ENCODE measurements at places on chromosomes 12 and 14.

- no peak for DNase-seq
Measured at GRCh38 chr14:99146616-99147365, 125.2 kb downstream of the BCL11B start.

GRCh38 chr12:112684742-112685141, 106.8 kb upstream of the RPH3A start:
- no peak for DNase-seq

GRCh38 chr12:48956279-48957140, 777 bp downstream of the ARF3 start:
- no peak for DNase-seq

DNA sequence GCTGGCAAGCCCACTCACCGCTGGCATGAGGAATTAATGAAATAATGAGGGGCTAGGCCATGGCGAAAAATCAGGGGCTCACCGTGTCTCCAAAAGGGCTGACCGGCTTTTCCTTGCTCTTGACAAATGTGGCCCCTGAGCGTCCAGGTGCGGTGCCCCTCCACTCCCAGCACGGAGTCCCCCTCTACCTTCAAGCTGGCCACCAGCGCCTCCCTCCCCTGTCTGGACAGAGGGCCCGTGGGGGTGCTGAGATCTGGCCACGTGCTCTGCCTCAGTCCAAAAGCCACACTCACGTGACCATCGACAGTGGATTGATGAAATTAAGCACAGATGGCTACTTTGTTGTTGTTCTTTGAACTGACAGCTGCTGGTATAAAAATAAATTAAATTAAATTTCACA, 78.8 kb upstream of the BCL11B start:
- DNase-seq = no peak

- no peak for DNase-seq
Measured at GRCh38 chr12:116274551-116275375, 2.7 kb downstream of the MED13L start.

DNA sequence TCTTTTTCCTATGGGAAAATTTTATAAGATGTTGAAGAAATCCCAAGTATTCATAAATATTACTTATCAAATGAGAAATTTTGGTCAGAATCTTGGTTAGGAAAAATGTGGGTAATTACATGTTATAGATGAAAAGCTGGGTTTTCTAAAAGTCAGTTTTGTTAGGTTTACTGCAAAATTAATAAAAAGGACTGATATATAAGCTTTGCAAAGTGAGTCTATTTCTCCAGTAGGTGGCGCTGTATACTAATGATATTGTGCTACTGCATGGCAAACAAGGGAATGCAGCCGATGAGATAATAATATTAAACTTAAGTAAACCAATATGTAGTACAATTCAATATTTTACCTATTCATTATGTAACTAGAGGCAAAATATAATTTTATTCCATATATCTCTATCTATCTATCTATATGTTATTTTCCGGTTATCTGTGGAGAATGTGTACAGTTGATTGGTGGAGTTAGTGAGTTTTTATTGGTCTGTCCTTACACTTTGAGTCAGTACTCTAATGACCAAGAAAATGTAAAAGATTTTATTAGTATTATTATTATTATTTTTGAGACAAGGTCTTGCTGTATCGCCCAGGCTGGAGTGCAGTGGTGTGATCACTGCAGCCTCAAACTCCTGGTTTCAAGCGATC, 32.9 kb downstream of the MIPOL1 start:
- DNase-seq = no peak

GRCh38 chr12:85877459-85877858, 3.4 kb downstream of the NTS start:
- no peak for DNase-seq

GRCh38 chr12:31589904-31590641, 863 bp downstream of the DENND5B start:
- peak; percentile 75 for DNase-seq

- no peak for DNase-seq
Measured at GRCh38 chr12:80805106-80805505, 88.4 kb downstream of the MYF5 start.

GRCh38 chr12:50271724-50272247, 11.5 kb downstream of the LIMA1 start:
- no peak for DNase-seq

DNA sequence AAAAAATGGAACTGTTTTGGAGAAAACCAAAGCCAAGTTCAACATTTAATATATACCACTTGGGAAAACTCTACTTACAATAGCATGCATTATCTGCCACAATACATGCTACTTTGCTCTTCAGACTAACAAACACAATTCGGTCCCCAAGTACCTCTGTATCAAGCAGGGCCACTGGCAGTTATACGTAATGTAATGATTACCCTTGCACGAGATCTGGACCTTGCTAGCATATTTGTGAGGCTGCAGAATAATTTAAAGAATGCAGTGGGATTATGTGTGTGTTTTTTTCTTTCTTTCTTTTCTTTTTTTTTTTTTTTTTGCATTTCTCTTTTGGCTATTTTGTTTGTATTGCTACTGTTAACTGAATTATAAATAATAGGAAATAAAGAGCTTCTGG, 22.8 kb upstream of the PYGL start:
- no peak for DNase-seq

DNA sequence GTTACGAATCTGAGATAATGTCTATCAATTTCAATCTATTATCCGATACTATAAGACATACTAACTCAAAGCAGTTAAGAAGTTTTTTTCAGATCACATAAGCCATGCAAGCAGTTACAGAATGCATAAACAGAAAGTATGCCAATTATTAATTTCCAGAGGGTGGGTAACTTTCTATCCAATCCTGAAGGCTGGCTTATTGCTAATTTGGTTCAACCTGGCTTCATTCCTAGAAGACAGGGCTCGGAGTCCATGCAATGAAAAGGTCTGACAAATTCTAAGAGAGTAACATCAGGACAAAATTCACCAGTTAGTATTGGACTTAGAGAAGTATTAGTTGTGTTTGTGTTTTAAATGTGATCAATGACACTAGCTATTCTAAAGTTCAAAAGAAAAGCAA, 15.0 kb downstream of the FERMT2 start:
- DNase-seq = no peak

DNA sequence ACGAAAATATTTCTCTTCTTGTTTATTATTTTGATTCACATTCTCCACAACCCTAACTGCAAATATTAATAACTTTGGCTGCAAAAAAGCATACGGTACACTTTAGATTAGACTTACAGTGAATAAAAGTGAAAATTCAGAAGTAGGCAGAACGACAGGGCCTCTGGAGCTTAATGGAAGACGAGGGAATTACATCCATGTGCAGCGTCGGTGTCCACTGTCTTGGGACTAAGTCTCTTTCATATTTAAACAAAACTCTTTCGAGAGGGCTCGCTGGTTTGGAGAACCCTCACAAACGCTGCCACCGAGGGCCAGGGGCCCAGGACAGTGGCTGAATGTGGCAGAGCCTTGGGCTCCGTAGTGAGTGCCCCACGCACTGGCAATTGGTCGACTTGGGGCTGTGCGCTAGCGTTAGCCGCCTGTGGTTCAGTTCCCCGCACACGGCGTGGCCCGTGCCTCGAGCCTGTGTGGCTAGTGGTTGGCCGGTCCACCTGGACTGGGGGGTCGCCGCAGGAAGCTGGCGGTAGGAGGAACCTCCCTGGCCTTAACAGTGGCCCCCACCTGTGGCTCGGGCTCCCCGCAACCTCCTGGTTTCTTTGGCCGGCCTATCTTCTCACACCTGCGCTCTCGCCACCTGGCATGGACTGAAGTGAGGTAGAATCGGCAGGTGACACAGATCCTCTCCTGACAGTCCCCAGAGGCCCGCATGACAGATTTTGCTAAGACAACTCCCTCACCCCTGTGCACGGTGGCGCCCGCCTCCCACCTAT, 739 bp upstream of the PAX9 start:
- no peak for DNase-seq

DNA sequence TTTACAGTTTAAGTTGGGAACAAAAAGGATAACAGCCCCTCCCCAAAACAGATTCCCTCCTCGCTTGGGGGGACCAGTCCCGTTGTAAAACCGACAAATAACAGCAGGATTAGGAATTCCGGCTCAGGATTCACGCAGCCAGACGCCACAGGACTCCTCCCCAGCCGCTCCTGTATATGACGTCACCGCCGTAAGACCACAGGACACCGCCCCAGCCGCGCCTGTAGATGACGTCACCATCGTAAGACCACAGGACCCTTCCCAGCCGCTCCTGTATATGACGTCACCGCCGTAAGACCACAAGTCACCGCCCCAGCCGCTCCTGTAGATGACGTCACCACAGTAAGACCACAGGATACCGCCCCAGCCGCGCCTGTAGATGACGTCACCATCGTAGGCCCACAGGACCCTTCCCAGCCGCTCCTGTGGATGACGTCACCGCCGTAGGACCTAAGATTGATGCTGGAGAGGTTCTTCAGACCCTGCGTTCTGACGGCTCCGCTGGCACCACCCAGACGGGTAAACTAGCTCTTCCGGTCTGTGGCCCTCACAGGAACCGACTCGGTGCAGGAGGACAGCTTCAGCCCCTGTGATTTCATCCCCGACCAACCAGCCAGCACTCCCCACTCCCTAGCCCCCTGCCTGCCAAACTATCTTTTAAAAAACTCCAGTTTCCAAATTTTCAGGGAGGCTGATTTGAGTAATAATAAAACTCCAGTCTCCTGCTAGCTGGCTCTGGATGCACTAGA, 43.9 kb upstream of the FBRSL1 start:
- DNase-seq = no peak

GRCh38 chr12:47752552-47752951, 6.1 kb downstream of the RAPGEF3 start:
- no peak for DNase-seq

- DNase-seq = no peak
Measured at GRCh38 chr12:19220205-19220604, 90.7 kb downstream of the PLEKHA5 start.

DNA sequence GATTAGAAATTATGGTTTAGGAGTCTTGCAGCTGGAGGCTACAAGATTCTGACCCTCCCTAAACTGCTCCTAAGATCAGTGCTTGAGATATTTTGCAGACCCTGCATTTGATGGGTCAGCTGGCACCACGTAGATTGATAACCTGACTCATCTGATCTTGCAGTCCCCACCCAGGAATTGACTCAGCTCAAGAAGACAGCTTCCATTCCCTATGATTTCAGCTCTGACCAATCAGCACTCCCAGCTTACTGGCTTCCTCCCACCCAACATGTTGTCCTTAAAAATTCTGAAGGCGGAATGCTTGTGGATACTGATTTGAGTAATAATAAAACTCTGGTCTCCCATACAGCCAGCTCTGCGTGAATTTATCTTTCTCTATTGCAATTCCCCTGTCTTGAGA, 23.2 kb upstream of the MTHFD1 start:
- no peak for DNase-seq
